ENCODE measurements at places on chromosomes 7 and 10. TPM values are rescaled to one million over a fixed set of nuclear protein-coding genes. Genes with fewer than 3 reads are reported as not detected.

PRKCQ gene
- 2.3 TPM for polyA plus RNA-seq

WDR86 gene
- polyA plus RNA-seq: 20.0 TPM

PRKG1 gene
- 2.1 TPM for polyA plus RNA-seq

RNF148 gene
- 0.10 TPM for polyA plus RNA-seq

OR2A5 gene
- not detected for polyA plus RNA-seq

SLC29A3 gene
- polyA plus RNA-seq: 4.1 TPM

TRIL gene
- polyA plus RNA-seq: 1.7 TPM

GBX1 gene
- polyA plus RNA-seq: not detected

RPEL1 gene
- polyA plus RNA-seq: not detected

AGMO gene
- 0.26 TPM for polyA plus RNA-seq

PHYHIPL gene
- polyA plus RNA-seq: 0.11 TPM

TFEC gene
- 0.52 TPM for polyA plus RNA-seq

LIPM gene
- polyA plus RNA-seq: not detected

ABCB4 gene
- polyA plus RNA-seq: not detected

MMP21 gene
- polyA plus RNA-seq: not detected

FGFR2 gene
- polyA plus RNA-seq: 0.67 TPM

FAM180A gene
- 0.07 TPM for polyA plus RNA-seq

ATP6V0A4 gene
- polyA plus RNA-seq: 0.14 TPM

IFIT2 gene
- polyA plus RNA-seq: 2.1 TPM

ABCB1 gene
- polyA plus RNA-seq: 0.90 TPM
